ENCODE measurements at places on chromosomes 16 and 17.
A peak's percentile ranks its signal among the peaks of the same experiment; 100 is the strongest.

DNA sequence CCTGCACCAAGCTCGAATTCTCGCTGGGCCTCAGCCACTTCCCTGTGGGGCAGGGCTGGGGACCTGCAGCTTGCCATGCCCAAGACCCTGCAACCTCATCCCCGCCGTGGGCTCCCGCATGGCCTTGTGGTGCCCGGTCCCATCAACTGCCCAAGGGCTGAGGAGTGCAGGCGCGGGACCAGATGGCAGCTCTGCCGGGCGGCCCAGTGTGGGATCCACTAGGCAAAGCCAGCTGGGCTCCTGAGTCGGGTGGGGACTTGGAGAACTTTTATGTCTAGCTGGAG, 408.6 kb downstream of the UTP18 start:
- DNase-seq: no peak

- no peak for DNase-seq
Measured at GRCh38 chr17:6668727-6669425, 17.3 kb downstream of the C17orf100 start.

- peak; percentile 20 for DNase-seq
Measured at GRCh38 chr17:35849469-35850348, 19.0 kb downstream of the HEATR9 start.

GRCh38 chr16:89909777-89910716, 8.6 kb upstream of the MC1R start:
- DNase-seq: peak; percentile 12

GRCh38 chr17:72587156-72587555, 466.3 kb downstream of the SOX9 start:
- no peak for DNase-seq

Data from NCI-H1048 (cell line).